ENCODE measurements at places on chromosomes 6 and 20.

- DNase-seq: no peak
Measured at GRCh38 chr6:37489697-37490336, 9.9 kb downstream of the CCDC167 start.

DNA sequence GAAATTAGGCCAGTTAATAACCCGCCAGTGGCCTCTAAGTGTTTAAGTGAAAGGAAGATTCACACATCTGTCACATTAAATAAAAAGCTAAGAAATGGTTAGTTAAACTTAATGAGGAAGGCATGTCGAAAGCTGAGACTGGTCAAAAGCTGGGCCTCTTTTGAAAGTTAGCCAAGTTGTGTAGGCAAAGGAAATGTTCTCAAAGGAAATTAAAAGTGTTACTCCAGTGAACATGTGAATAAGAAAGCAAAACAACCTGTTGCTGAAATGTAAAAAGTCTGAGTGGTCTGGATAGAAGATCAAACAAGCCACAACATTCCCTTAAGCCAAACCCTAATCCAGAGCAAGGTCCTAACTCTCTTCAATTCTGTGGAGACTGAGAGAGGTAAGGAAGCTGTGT, 10.9 kb upstream of the MTRF1L start:
- no peak for DNase-seq

GRCh38 chr6:40946738-40947301, 92.2 kb downstream of the UNC5CL start:
- DNase-seq: no peak

- no peak for DNase-seq
Measured at GRCh38 chr6:20223141-20223540, 10.9 kb upstream of the MBOAT1 start.

DNA sequence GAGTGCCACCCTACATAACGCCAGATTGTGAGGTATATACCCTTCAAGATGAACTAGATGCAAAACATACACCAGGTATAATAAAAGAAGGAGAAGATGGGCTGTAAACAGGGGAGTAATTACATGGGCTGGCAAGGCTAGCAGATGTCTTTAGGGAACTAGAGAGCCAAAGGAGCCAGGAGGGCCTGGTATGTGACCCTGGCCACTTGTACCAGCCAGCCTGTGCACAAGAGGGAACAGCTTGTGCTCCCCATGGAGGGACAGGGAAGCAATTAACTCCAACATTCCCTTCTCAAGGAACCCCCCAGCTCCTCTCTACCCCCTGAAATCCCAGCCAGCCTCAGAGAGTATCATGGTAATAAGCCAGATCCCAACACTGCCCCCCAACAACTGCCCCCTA, 139.9 kb downstream of the HIVEP2 start:
- DNase-seq: no peak

- DNase-seq: no peak
Measured at GRCh38 chr6:108423982-108424705, 129.3 kb downstream of the AFG1L start.

Data from lower lobe of right lung (tissue), 2 donors.